Retinal pigment epithelial cell (primary cell): ENCODE measurements at places on chromosomes 11 and 22.

- DNase-seq = no peak
Observed at GRCh38 chr11:95365348-95365747, 134.3 kb upstream of the SESN3 start.

- no peak for DNase-seq
Observed at GRCh38 chr11:115927823-115928329, 423.7 kb upstream of the CADM1 start.

GRCh38 chr11:14331476-14332136 is 27.4 kb downstream of the RRAS2 start:
- no peak for DNase-seq

- DNase-seq = no peak
Observed at GRCh38 chr11:69655479-69656428, 14.8 kb downstream of the CCND1 start.

GRCh38 chr11:120789391-120789790 is 234.5 kb upstream of the TBCEL start:
- DNase-seq = no peak

DNA sequence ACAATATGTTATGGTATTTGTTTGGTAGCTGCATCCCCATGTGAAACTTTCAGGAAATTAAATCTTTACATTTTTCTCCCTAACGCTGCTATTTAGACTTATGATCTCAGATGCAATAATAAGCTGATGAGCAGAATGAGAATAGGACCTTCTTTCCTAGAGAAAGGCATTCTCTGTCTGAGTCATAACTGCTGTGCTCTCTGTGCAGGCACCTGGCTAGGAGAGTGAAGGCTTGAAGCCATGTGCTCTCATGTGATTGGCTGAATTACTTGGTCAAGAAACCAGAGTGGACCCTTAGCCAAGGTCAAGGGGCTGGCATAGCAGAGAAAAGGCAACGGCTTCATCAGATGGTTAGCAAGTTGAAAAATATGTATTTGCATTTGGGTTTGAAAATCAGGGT is 185.0 kb downstream of the ADAMTS15 start:
- DNase-seq = no peak

DNA sequence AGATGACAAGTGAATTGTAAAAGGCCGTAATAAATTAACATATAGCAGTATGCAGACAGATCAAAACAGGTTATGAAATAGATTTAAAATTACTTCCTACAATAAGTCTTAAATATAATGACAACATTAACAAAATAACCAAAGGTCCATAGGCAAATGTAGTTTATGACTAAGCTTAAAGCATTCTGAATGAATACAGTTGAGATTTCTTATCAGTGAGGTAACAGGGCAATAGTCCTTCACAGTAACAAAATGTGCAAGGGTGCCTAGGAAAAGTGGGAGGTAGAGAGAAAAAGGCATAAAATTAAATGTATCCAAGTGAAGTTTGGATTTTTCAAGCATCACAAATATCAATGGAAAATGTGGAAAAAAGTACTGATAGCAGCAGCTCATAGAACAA is 20.9 kb upstream of the P4HA3 start:
- no peak for DNase-seq

DNA sequence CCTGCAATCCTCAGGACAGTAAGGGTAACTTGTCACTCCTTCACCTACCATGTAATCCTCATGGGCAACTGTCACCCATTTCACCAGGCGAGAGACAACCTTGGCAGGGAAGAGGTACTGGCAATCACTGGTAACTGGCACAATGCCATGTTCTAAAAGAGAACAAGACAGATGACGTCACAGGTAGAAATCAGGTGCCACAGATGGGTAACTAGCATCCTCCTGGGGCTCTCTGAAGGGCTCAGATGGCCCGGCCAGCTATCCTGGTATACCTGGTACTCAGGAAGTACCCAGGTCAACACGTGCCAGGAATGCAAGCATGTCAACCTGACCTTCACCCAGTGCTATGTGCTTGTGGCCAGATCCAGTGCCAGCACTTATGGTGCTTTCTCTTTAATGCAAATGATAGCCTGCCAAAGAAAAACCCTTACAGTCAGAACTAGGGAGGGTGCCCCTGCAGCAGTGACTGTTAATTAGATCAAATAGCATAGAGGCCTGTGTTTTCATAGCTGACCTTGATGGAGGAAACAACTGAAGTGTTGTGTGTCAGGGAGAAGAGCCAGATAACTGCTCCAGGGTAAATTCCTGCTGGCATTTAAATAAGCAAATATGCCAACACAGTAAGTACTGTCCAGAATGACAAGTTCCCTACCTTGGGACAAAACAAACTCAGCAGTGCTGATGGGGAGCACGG is 36.2 kb downstream of the THOC5 start:
- DNase-seq = no peak
